ENCODE measurements at places on chromosomes 5 and 9.

GRCh38 chr5:530001-530955, 6.0 kb upstream of the SLC9A3 start:
- DNase-seq: no peak

DNA sequence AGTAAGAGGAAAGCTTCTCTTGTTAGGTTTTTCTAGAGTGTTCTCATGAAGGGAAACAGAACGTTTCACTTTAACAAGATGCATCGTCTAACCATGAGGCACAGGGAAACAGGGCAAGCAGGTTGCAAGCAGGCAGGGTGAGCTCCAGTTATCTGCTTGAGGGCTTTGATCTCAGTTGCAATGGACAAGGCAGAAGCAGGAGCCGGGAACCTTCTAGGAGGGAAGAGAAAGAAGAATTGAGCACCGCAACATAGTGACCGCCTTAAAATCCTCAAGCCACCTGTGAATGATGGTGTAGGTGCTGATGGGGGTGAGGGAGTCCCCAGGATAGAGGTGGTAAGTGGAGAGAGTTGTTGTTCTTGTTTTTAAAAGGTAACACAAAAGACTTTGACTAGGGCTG, 22.9 kb upstream of the ZSWIM6 start:
- DNase-seq: no peak

GRCh38 chr9:113646491-113646890, 183.0 kb downstream of the RGS3 start:
- DNase-seq: no peak

DNA sequence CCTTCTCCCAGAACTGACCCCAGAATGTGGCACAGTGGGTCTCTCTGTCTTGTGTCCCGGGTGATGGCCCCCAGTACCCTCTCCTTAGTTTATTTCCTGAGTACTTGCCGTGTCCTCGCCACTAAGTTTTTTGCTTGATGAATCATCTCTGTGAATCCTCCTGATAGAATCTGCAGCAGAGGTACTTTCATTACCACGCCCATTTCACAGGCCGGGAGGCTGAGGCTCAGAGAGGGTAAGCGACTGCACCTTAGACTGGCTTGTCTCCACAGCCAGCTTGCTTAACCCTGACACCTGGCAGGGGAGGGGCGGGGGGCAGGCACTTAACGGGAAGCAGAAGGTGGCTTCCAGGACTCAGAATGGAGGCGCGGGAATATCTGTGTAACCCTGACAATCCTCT, 7.9 kb upstream of the IER5L start:
- no peak for DNase-seq

- no peak for DNase-seq
Measured at GRCh38 chr5:42020788-42021530, 95.9 kb downstream of the FBXO4 start.
